ENCODE measurements at places on chromosomes 4 and X. TPM values are rescaled to one million over a fixed set of nuclear protein-coding genes. Genes with fewer than 3 reads are reported as not detected.

Gene SPIN2A
- total RNA-seq: 0.64 TPM

GRCh38 chrX:52574416-52575275, 57.8 kb upstream of the XAGE1B start:
- DNase-seq: peak; percentile 29

GRCh38 chr4:56183344-56183959, 203.8 kb downstream of the AASDH start:
- DNase-seq: no peak

DNA sequence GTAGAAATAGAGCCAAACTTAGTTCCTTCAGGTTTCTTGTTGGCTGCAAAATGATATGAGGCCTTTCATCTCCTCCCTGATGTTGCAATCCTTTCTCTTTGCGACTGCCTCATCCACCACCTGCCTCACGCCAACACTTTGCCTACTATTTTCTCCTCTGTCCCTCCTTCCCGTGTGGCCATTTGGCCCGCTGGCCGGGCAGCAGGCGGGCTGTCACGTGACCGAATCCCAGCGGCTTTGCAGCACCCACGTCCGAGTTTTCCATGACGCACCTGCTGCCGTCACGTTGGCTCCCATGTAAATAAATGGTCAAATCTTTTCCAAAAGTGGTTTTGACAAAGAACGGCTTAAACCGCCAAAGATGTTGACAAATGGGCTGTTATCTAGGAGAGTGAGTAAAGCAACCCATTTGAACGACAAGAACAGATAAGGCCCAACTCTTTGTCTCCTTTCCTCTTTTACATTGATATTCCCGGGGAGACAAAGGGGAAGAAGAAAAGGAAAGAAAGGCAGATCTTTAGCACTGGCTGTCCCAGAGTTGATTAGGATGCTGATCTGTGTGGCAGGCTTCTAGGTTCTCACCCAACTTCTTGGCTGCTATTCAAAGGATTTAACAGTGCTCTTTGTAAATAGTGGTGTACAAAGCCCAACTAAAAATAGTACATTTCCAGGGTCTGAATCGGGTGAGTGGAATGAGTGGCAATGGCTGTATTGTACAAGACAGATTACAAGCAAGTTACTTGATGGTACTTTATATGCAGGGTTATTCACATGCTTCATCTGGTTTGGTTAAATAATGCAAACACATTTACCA, 174.2 kb upstream of the JADE1 start:
- DNase-seq: peak; percentile 32
